ENCODE measurements at places on chromosomes 13 and 19.

DNA sequence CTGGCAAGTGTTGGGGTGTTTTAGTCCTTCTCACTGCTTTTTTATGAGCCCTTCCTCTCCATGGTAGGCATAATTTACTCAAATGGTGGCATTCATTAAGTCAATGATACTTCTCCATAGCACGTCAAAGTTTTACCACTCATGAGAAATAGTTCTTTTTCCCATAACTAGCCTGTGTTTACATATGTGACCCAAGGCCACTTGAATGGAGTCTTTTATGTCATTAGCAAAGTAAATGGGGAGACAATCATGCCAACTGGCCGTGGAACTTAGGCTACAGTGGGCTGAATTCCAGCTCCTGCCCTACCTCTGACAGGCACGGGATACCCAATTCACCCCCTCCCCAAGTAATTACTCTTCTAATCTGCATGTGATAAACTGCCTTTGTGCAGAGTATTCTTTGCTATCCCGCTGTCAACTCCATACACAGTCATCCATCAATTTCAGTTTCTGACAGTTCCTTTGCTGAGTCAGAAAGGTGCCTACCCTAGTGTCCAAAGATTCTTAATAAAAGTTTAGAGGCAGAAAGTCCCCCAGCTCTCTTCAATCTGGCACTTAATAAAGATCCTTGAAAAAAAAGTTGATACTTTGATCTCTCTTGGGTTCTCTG is 16.9 kb downstream of the PROSER1 start:
- no peak for DNase-seq

DNA sequence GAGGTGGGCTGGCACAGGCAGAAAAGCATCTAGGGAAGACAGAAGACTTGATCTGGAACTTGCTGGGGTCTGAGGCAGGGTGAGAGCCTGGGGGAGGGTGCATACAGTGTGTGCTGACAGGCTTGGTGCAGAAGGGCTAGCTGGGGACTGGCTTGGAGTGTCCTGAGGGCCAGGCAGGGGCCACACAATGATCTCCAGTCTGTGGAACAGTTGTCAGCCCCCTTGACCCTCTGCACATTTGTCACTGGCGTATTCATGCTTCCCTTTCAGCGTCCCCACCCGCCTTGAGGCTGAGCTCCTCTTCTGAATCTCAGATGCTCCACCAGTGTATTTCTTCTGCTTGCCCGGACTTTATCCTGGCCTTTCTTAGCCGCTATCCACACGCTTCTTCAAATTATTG is 2.8 kb upstream of the MICU2 start:
- no peak for DNase-seq

- DNase-seq: no peak
These were observed 27.8 kb downstream of the ERCC5 start for GRCh38 chr13:102873653-102874052.

- no peak for DNase-seq
These were observed 14.2 kb upstream of the PDX1 start for GRCh38 chr13:27905650-27906049.

DNA sequence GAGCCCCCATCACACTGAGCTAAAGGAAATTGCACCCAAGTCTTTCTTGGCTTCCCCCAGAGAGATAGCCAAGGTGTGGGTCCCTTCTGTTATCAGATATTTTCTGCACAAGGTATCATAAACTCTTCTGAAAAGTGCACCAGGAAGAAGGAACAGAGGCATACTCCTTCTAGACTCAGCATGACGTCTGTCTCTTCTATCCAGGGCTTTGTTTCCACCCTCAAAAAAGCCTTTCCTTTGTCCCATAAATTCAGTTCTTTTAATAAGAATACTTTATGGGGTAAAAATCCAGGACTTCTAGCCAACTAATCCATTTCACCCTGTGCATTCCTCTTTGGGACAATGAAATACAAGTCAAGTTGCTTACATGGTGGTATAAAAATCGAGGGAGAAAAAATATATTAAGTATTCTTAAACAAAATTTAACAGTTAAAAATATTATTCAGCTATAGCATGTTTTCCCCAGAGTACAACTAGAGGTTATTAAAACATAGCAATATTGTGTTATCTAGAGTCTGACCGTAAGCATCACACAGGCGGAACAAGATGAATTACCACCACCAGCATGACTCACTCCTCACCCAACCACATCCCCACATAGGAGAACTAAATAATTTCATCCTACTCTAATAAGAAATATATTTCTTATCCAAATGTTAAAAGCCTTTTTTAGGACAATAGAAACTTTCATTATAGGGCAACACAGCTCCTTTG is 79.9 kb upstream of the GPC6 start:
- DNase-seq: no peak

DNA sequence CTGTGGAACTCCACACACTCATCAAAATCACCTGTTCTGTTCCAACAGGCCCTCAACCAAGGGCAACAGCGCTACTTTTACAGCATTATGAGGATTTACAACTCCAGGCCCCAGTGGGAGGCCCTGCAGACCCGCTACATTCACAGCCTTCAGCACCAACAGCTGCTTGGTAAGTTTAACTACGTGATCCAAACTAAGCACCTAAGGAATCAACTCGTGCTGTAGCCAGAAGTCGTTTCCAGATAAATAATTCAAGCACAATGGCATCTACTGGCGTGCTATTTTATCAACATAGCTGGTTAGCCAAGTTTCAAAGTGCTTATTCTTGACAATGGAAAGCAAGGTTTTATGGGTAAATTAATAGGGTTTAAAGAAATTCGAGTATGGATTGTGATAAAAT is 5.3 kb downstream of the FAM216B start:
- DNase-seq: no peak

- DNase-seq: no peak
These were observed 46.6 kb downstream of the FGF14 start for GRCh38 chr13:102355251-102355650.

GRCh38 chr13:30690282-30691188 is 44.8 kb upstream of the ALOX5AP start:
- no peak for DNase-seq

DNA sequence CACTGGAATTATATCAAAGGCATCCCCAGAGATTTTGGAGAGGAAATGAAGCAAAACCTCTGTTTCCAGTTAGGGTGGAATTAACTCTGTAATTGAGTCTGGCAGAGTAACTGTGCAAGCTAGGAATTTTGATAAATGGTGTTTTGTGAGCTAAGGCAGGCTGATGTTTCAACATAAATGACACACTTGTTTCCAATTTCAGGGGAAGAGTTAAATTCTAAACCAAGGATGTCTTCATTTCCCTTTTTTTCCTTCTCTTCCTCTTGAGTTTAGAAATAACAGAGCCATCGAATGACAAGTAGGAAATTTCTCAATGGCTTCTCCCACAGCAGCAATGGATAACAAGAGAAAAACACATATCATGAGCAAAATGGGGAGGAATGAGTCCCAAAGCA is 131.2 kb downstream of the IRS2 start:
- no peak for DNase-seq

DNA sequence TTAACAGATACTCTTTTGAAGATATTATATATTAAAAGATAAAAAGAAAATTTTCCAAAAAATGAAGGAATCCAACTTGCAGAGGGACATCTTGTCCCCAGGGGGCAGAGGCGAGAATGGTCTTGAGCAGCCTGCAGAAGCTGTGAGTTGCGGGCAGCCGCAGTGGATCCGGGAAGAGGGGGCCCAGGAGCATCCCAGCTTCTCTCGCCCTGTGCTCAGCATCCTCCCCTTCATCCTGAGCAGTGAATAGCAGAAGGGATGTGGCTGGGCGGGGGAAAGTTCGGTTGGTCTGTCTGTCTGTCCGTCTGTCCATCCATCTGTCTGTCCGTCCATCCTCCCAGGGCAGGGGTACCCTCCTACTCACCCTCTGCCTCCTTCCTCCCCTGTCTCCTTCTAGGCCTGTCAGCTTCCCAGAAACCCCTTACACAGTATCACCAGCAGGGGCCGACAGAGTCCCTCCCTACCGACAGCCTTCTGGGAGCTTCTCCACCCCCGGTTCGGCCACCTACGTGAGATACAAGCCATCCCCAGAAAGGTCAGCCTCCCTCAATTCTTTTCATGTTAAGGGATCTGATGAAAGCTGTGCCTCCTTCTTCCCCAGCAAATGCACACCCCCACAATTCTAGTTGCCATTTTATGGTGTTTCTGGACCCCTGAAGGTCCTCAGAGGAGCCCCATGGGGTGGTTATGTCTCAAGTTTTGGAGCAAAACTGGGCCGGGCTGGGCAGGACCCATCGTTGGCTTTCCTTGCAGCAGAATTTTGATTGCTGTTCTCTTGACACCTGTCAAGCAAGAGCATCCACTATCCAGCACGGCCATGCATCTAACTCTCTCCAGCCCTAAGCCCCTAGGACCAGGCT is 81.6 kb downstream of the DPF1 start:
- DNase-seq: peak; percentile 36

GRCh38 chr13:62119739-62120700 is 704.4 kb upstream of the PCDH20 start:
- DNase-seq: no peak

DNA sequence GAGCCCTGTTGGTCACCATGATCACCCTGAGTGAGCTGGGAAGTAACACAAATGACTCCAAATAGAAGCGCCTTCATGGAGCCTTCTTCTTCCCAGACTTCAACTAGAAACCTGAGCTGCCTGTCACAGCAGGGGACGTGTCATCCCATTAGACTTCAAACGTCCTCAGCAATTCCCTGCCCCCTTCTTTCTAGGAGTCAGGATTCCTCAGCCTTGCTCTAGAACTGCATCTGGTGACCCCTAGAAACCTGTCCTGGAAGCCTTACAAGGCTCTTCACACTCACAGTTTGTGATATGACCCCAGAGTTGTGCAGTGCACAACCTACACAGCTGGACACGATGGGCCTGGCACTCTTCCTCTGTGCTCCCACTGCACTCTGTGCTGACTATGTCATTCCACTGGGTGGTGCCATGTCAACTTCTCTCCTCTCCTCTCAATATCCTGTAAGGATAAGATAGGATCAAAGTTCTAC is 23.6 kb upstream of the TTYH1 start:
- no peak for DNase-seq

DNA sequence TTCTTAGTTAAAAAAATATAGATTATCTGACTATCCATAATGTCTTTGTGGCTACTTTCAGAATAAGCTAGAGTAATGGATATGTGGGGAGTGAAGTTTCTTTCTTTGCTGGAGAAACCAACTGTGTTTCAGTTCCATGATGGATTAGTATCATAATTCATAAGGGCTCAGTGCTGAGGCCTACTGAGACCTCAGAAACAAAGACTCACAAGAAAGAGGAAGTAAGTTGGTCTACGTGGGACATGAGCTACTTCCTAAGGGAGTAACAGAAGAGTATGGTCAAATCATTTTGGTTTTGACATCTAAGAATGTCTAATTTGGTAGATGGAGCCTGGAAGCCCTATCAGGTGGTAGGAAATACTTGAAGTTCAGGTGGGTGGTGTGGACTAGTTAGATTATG is 99.0 kb upstream of the HTR2A start:
- DNase-seq: no peak

- peak; percentile 15 for DNase-seq
These were observed 594 bp downstream of the ZNF146 start for GRCh38 chr19:36215276-36216123.

GRCh38 chr19:55452749-55453346 is 8.6 kb downstream of the ISOC2 start:
- peak; percentile 43 for DNase-seq

- no peak for DNase-seq
These were observed 4.9 kb downstream of the THAP8 start for GRCh38 chr19:36049080-36049698.

DNA sequence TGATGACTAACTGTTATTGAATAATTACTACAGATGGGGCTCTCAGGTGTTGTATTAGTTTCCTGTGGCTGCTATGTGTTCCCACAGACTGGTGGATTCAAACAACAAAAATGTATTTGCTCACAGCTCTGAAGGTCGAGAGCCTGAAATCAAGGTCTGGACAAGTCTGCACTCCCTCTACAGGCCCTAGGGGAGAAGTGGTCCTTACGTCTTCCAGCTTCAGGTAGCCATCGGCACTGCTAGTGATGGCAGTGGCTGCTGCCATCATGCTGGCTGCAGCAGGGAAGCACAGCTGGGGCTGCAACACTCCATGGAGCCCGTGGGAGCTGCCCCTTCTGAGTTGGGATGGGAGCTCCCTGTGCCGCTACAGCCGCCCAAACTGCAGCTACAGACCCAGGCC is 1.9 kb downstream of the TEX26 start:
- no peak for DNase-seq

DNA sequence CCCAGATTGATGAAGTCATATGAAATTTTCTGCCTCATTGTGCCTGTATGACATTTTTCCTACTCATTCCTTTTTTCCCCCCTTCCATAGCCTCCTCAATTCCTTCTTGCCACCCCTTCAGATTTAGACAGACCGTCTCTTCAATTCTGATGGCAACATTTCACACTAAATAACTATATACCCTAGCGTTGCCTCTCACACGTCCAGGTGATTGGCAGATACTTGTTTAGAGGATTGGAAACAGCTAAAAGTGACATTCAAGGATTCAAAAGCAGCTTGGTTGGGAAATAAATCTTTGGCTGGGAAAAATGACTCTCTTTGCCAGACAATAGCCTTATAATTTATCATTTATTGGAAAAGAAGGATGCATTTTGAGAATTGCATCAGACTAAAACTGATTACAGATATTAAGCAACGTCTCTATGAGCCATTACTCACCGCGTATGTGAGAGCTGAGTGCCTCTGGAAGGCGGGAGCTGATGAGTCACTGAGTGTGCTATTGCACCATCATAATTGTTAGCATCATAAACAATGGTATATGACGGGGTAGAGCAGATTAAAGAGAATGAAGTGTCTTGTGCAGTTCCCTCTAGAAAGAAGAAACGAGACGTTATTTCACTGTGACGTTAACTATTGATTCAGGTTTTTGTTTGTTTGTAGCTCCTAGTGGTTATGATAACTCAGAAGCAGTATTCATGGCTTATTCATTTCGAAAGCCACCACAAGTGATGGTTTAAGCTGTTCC is 61.1 kb upstream of the FAM216B start:
- DNase-seq: peak; percentile 16

- DNase-seq: no peak
These were observed 15.9 kb upstream of the IZUMO2 start for GRCh38 chr19:50178859-50179537.

- no peak for DNase-seq
These were observed 2.0 kb downstream of the STXBP2 start for GRCh38 chr19:7638802-7639465.

- no peak for DNase-seq
These were observed 12.6 kb downstream of the LSM4 start for GRCh38 chr19:18310118-18310909.

GRCh38 chr13:109345433-109345941 is 440.9 kb downstream of the IRS2 start:
- DNase-seq: no peak

GRCh38 chr13:73055813-73056564 is 2.8 kb upstream of the KLF5 start:
- no peak for DNase-seq

DNA sequence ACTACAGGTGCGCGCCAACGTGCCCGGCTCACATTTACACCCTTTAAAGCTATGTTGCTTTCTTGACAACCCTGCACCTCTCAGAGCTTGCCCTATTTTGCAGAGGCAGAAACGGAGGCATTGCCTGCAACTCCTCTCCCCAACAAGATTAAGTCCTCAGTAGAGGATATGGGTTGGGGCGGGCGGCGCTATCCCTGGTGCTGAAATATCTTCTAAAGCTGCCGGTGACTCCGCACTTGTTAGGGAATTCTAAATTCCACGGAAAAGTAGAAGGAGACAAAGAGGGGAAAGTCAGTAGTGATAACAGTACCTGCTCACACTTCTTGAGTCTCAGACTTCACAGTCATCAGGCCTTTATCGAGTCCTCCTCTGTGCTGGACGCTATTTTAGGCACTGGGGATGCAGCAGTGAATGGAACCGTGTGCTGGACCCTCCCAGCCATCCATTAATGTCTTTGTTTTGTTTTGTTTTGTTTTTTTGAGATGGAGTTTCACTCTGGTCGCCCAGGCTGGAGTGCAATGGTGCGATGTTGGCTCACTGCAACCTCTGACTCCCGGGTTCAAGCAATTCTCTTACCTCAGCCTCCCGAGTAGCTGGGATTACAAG is 18.0 kb downstream of the SLC5A5 start:
- DNase-seq: no peak

Data from stimulated activated CD4-positive, alpha-beta T cell treated with anti-CD3 and anti-CD28 coated beads, Interleukin-4, amount 100 ng/mL, for 24 hours (primary cell).